ENCODE measurements at places on chromosomes 2 and 18.

DNA sequence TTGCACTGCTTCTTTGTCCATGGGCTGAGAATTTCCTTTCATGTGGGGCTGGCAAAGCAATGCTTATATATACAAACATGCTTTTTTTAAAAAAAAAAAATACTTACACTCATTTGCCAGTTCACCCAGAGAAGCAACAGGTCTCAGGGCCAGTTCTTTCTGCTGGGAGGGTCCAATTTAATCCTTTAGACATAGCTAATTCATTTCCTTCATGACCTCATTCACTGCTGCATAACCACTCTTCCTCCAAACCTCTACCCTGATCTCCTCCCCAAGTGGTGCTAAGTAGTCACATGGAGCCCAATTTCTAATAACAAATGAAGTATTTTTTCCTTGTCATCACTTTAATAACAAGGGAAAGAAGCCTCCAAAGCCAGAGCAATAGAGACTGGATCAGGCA, 17.1 kb upstream of the TMEM178A start:
- DNase-seq: no peak

- peak; percentile 91 for DNase-seq
Observed at GRCh38 chr2:151363709-151364108, 6.3 kb downstream of the TNFAIP6 start.

- DNase-seq: no peak
Observed at GRCh38 chr2:17798338-17798737, 17.9 kb upstream of the MSGN1 start.

DNA sequence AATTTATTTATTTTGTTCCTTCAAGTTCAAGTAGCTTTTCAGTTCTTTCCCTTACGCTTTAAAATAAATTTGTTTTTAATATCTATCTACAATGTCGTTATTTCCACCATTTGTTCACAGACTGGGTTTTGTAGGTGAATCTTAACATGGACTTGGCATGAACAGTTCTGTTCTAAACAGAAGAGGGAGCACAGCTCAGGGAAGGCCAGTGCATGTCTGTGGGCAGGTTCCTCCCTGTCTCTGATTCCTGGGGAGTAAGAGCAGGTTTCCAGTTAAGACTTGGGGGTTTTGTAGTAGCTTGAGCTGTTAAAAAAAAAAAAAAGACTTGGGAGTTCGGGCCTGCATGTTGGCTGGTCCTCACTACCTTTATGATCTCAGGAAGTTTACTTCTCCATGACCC, 11.1 kb downstream of the TTL start:
- no peak for DNase-seq

GRCh38 chr2:219612577-219613286, 14.7 kb upstream of the SLC4A3 start:
- peak; percentile 33 for DNase-seq

GRCh38 chr18:78304192-78305164, 675.1 kb upstream of the SALL3 start:
- no peak for DNase-seq

DNA sequence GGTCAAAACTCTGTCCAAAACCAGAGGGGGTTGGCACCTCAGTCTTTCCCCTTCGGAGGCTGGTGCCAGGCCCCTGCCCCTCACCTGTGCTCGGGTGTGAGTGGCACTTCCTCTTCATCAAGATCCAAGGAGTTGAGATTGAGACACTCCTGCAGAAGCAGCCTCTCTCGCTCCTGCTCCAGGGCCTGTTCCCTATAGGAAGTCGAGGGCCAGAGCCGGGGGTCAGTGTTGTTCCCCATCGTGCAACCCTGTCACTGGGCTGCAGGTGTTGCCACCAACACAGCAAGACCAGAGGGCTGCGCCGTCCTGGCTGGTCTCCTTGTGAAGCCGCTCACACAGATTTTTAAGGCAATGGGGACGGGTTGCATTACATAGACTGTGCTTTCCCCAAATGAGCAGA, 18.9 kb downstream of the FAM178B start:
- DNase-seq: no peak
